ENCODE measurements at places on chromosomes 2 and 18.

- peak; percentile 34 for DNase-seq
Observed at GRCh38 chr2:150480241-150480640, 7.2 kb downstream of the RND3 start.

GRCh38 chr2:10453905-10454298 lies 5.8 kb upstream of the ODC1 start:
- no peak for DNase-seq

DNA sequence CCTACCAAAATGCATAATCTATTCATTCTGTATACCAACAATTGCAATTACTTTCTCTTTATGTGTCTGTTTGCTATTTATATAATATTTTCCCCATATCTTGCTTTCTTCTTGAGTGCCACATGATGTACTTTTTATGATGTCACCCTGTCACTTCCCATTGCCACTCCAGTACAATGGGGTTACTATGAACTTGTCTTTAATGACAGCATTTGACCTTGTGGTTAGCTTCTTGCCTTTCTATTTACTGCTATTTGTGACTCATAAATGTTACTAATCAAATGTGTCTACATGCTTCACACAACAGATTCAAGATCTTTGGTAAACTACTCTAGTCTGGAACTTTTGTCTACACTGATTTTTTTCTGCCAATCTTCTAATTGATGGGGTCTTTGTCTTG lies 486.3 kb downstream of the NR4A2 start:
- DNase-seq = no peak

GRCh38 chr2:131493199-131493968 lies 1.2 kb upstream of the MZT2A start:
- DNase-seq = peak; percentile 36

DNA sequence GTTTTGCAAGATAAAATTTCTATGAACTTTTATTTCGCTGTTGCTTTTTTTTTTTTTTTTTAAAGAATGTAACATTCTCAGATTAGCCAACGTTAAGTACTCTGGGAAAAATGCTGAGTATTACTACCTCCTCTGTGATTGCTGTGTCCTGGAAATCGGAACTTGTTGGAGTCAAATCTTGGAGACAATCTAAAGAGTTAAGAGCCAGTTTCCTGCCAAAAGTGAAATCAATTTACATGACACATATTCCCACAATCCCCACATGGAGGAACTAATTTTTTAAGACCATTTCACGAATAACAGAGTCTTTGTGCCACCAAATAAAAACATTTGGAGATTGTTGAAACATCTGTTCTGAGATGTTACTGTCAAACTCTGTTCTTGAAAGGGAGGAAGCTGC lies 127.8 kb downstream of the MEP1B start:
- no peak for DNase-seq

- no peak for DNase-seq
Observed at GRCh38 chr2:20650393-20650876, 463 bp downstream of the HS1BP3 start.

DNA sequence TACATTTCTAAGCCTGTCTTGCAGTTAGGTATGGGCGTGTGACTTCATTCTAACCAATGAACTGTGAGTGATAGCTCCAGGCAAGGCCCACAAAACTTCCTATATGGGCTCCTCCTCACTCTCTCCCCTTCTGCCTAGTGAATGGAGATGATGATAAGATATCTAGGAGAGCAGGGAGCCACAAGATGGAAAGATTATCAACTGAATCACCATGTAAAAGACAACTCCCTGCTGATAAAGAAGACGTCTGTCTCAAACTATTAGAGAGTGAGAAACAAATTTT lies 237.1 kb downstream of the GPD2 start:
- DNase-seq = no peak

DNA sequence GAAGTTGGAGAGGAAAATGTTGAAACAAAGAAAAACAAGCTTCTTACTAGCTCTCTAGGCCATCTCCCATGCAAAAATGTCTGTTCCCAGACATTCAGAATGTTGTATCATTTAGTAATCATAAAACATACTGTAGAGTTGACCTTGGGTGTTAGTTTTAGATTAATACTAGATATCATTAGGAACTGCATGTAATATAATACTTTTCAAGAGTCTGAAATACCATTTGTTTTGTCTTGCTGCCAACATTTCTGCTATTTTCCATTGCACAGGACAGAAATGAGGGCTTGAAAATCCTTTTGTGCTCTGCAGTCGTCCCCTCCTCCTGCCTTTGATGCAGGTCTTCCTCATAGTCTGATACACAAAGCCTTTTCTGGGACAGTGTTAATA lies 89.5 kb upstream of the RBMS1 start:
- DNase-seq = peak; percentile 75

- DNase-seq = no peak
Observed at GRCh38 chr2:26530696-26531095, 52.8 kb upstream of the OTOF start.

DNA sequence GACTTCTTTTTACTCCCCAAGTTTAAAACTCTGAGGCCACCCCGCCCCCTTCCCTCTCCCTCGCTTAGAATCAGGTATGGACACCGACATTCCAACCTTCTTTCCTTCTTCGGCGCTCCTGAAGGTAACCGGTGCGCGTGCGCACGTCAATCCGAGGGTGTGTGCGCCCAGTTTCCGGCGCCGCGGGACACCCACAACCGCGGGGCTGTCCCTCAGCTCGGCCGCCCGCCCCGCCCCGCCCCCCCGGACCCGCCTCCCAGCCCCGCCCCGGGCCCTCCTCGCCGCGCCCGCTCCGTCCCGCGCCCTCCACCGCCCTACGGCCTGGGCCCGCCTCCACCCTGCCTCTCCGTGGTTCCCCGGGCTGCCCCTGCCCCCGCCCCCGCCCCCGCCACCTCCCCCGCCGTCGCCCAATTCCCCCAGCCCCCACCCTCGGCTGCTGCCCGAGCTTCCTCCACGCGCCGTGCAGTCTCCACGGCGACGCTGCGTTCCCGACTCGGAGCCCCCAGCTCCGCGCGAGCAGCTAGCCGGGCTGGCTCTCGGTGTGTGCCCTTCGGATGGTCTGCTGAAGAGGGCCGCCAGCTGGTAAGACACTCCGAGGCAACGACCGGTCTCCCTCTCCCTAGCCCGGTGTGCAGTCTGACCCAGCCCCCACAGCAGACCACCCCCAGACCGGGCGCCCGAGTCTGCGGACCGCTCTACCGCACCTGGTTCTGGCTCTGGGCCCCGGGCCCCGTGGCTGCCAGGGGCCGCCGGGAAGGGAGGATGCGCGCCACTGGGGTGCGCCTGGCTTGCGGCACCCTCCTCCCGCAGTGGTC lies 635 bp downstream of the ERICH2 start:
- peak; percentile 45 for DNase-seq

- DNase-seq = no peak
Observed at GRCh38 chr2:173812321-173812720, 152.9 kb downstream of the SP3 start.

DNA sequence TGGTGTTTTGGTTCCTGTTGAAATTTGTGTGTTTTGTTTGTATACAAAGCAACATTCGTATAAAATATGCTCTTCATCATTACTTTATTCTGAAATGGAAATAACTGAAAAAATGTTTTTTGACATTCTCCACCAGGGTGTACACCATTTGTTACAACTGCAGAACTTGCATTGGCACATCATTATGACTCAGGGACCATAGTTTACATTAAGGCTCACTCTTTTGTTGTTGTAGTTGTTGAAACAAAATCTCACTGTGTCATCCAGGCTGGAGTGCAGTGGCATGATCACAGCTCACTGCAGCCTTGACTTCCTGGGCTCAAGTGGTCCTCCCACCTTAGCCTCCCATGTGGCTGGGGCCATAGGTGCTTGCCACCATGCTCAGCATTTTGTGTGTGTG lies 676.6 kb downstream of the TDRD15 start:
- no peak for DNase-seq

GRCh38 chr2:156437272-156437930 lies 1.2 kb downstream of the GPD2 start:
- peak; percentile 9 for DNase-seq

DNA sequence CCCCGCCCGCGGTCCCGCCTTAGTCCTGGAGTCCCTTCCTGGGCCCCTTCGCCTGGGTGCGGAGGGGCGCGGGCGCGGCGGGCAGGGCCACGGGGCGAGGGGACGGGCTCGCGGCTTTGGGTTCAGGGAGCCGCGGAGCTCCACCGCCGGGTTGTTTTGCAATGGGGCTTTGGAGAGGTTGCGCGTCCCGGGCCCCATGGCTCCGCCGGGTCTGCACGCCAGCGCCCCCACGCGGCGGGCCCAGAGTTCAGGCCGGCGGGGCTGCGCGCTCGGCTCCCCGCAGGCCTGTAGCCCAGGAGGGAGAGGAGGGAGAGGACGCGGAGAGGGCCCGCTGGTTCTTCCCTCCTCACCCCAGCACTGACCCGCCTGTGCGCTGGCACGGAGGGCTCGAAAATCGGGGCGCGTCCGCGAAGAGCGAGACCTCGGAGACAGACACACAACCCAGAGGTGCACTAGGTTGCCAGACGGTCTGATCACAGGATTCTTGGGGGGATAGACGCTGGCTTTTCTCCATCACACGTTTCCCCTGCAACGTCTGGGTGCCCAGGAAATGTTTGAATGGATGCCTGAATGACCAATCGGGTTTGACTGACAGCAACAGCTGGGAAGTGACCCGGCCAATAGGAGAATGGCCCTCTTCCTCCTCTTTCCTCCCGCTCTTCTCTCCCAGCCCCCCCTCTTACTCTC lies 4.9 kb upstream of the SIX2 start:
- DNase-seq = peak; percentile 43

- DNase-seq = no peak
Observed at GRCh38 chr2:195649629-195650190, 7.3 kb upstream of the SLC39A10 start.

- DNase-seq = peak; percentile 69
Observed at GRCh38 chr2:105239924-105240323, 1.6 kb upstream of the GPR45 start.

GRCh38 chr2:103346780-103347179 lies 584.9 kb downstream of the TMEM182 start:
- DNase-seq = no peak

DNA sequence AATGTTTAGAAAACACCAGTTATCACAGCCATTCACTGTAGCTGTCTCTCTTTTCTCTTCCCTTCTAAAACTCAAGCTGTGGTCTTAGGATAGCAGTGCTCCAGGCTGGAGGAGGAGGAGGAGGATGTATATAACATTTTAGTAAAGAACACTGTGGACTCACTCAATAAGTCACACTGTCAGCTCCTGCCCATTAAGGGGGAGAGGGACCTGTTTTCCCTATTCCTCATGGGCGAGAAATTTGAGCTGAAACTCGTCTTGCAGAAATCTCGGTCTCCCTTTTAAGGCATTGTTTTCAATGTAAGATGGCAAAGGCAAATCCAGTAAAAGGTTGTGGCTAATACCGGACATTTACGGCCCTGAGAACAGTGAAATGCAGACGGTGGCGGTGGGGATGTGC lies 114.8 kb upstream of the ZNF236 start:
- DNase-seq = no peak

DNA sequence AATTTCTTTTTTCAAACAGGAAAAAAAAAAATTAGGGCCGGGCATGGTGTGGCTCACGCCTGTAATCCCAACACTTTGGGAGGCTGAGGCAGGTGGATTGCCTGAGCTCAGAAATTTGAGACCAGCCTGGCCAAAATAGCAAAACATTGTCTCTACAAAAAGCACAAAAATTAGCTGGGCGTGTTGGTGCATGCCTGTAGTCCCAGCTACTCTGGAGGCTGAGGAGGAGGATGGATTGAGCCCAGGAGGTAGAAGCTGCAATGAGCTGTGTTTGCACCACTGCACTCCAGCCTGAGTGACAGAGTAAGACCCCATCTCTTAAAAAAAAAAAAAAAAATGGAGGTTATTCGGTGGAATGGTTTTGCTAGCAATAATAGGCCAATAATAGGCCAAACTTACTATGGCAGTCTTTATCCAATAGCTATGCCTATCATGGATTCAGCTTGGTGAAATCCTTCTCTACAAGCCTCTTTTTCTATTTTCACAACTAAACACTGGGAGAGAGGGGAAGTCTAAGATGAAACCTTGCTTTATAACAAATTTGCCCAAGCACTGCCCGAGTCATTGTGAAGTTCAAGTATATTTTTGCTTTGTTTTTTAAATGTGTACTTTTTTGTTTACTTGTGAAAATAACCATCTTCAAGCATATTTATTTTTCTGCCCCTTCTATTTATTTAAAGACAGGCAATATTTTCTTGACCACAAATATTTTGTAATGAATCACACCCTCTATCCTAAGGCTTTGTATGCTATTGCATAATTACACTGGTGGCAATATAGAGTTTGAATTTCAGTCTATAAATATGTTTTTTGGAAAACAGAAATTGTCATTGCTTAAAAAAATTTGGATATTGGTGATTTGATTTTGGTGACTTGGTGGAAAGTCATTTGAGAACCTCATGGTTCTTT lies 20.0 kb upstream of the KYNU start:
- no peak for DNase-seq

DNA sequence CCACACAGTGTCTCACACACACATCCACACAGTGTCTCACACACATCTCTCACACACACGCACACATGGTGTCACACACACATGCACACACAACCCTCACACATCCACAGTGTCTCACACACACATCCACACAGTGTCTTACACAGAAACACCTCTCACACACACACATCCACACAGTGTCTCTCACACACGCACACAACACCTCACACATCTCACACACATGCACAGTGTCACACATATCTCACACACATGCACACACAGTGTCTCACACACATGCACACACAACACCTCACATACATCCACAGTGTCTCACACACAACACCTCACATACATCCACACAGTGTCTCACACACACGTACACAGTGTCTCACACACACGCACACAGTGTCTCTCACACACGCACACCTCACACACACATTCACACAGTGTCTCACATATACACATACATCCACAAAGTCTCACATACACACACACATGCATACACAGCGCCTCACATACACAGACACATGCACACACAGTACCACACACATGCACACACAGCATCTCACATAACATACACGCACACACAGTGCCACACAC lies 473.9 kb upstream of the HS6ST1 start:
- no peak for DNase-seq

DNA sequence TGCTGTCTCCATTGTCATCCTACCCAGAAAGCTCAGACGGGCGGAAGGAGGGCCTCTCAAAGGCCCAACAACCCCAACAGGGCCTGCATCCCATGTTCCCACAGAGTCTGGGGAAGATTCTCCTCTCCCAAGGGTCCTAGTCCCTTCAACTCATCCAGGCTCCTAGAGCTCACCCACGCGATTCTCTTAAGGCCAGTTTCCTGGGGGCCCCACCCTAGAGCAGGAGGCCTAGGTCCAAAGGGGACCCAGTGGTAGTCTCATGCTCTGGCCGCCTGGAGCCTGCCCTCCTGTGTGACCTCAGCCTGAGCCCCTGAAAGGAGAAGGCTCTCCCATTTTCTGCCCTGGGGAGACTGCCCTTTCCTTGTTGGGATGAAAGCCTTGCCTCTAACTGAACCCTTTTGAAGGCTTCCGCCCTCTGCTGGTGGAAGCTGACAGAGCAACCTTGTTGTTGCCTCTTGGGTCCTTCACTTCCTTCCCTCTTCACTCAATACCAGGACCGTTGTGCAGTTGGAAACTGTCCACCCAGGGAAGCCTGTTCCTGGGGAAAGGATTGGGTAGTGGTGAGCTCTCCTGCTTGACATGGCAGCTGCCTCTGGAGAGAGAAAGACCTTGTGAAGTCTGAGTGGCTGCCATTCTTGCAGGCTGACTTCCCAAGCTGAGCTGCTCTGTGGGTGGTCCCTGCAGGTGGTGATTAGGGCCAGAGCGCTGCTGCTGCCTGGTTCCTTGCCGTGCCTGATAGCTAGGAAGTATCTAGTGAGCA lies 86.0 kb upstream of the ALPP start:
- DNase-seq = no peak

- no peak for DNase-seq
Observed at GRCh38 chr2:109069331-109070194, 59.4 kb upstream of the SH3RF3 start.

GRCh38 chr2:140747090-140747489 lies 1383.7 kb downstream of the LRP1B start:
- DNase-seq = no peak
